ENCODE measurements at places on chromosomes 12 and 14.

GRCh38 chr12:130116791-130117190, 45.5 kb upstream of the FZD10 start:
- DNase-seq: no peak

DNA sequence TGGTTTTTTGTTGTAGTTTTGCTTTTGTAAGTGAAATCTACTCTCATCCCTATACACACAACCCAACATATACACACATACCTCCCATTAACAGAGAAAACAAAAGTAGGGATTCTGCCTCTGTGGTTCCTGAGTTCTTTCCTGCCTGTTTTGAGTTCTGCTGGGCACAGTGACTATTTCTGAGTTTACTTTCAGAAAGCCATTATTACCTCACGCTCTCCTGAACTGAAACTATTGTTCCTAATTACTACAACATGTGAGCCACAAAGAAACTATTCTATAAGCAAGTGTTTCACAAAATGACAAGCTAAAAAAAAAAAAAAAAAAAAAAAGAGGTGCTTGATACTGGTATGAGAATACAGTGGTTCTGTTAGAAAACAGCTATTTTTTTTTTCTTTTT, 110.9 kb downstream of the ALG10B start:
- DNase-seq: no peak

DNA sequence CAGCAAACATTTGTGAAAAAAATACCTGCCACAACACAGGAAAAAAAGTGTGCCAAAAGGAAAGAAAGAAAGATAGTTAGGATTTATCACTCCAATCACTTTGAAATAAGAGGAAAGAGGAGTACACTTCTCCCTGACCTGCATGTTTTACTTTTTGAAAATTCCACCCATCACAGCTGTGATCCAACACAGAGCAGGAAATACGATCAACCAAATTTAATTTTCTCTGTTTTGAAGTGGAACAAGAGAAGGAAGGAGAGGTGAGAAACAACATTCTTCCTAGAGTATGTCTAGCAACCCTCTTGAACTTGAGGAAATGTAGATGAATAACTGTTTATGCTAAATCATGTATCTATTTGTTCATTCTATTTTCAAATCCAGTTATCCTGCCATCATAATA, 284.7 kb upstream of the SYT1 start:
- DNase-seq: no peak

DNA sequence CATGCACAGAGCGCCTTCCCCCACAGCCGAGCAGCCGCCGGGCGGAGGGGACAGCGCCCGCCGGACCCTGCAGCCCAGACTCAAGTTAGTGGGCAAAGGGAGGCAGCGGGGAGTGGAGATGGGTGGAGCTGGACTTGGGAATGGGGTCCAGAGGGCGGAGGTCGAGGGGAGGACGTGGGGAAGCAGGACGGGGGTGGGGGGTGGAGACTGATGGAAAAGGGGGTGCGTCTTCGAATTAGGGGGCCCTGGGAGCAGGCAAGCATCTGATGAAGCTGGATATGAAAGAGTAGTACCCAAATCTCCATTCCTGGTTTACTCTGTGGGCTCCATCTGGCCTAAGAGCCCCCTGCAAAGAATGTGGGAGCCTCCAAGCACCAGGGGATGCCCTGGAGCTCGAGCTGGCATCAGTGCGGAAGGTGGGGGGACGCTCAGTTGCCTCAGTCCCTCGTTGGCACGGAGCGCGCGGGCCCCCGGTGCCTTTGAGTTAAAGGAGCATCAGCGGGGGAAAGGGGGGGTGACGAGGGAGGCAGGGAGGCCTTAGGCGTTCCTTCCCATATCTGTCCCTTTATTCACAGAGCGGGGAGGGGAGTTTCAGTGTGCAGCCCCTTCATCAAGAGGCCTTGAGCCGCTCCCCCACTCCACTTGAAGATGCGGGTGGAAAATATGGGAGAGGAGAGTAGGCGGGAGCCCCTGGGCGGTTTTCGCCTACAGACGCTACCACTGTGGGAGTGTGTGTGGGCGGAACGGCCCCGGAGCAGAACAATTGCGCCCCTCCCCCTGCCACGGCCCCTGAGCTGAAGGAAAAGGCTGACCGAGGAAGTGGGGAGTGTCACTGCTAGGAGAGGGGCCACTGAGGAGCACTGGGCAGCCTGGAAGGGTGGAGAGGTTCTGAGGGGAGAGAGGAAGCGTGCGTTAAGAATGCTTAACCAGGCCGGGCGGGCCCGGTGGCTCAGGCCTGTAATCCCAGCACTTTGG, 644 bp downstream of the NAB2 start:
- peak; percentile 73 for DNase-seq

DNA sequence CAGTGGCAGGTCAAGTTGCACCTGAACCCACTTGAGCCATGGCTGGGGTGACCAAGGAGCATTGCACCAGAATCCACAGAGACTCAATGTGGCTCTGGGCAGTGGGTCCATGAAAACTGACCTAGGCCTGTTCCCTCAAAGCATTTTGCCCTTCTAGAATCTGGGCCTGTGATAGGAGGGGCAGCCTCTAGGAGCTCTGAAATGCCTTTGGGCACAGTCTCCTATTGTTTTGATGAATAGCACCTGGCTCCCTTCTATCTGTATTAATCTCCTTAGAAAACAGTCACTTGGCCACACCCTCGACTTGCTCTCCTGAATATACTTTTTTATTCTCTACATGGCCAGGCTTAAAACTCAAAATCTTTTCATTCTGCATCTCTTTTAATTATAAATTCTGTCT, 14.1 kb upstream of the KRAS start:
- DNase-seq: no peak

- DNase-seq: no peak
These were observed 1.4 kb upstream of the SLC8A3 start for GRCh38 chr14:70190156-70190555.

- DNase-seq: no peak
These were observed 72.1 kb downstream of the TMTC2 start for GRCh38 chr12:82758749-82759330.
